ENCODE measurements at places on chromosomes 11 and 22.
A peak's percentile ranks its signal among the peaks of the same experiment; 100 is the strongest.

DNA sequence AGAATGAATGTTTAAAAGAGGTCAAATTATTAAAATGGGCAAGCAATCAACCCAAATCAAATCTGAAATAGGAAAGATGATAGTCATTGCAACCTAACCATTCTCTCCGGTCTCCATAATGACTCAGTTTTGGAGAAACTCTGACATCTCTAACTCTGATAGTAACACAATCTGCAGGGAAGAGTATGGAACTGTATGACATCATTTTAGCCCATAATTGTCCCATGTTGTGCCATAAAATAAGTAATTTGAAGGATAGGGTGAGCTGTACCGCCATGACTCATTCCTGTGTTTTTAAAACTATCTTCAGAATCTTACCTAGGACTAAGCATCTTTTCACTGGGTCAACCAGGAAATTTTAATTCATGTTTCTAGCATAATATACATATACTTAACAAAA is 350.8 kb downstream of the DLG2 start:
- no peak for DNase-seq

GRCh38 chr22:28829358-28830181 is 29.2 kb upstream of the XBP1 start:
- peak; percentile 82 for DNase-seq

GRCh38 chr22:20147237-20147988 is 3.4 kb downstream of the CCDC188 start:
- DNase-seq: no peak

- DNase-seq: no peak
Observed at GRCh38 chr11:124198897-124199296, 15.8 kb downstream of the OR10D3 start.

DNA sequence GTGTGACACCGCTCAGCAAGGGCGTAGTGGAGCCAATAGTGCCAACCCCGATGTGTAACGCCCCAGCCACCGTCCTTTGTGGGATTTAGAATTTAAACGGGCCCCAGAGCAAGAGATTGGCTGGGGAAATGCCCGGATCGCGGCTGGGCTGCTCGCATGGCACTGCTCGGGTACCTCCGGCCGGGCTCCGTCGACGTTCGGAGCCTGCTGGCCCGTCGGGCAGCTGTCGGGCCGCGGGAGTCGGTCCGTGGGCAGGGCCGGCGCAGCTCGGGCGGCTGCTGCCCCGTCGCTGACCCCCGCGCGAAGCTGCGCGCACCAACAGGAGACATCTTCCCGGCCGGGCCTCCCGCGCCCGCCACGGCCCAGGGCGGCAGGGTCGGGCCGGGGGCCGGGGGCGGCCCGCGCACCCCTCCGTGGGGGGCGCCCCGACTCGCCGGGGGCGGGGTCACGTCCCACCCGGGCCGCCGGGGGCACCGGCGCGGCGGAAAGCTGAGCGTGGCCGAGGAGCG is 1.3 kb upstream of the KDM2A start:
- peak; percentile 27 for DNase-seq

GRCh38 chr11:66299186-66299585 is 7.5 kb downstream of the TMEM151A start:
- DNase-seq: no peak

- peak; percentile 42 for DNase-seq
Observed at GRCh38 chr11:74269161-74269811, 42.2 kb downstream of the P4HA3 start.

DNA sequence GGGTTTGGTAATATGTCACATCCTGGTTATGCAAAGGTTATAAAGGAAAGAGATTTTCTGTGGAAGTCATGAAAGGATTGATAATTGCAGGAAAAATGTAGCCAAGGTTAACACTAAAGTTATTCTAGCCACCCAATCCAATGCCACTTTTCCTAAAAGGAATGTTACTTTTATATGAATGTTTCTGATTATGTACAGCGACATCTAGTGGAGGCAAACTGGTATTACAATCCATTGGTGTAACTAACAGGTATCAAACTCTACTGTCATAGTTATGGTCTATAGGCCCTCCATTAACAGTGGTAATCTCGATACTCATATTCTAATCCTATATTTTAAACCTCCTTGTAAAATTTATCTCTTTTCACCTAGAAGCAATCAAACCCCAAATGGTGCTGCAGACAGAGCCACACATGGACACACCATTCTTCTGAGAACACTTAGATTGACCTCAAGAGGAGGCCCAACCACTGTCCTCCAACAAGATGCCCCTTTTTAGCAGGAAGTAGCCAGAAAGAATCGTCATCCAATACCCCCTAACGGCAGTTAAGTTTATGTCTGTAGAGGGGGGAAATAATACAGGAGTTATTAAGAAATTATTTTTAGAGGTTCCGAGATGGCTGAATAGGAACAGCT is 74.9 kb upstream of the RAG2 start:
- DNase-seq: peak; percentile 46

- no peak for DNase-seq
Observed at GRCh38 chr11:120054016-120054752, 83.7 kb downstream of the TRIM29 start.

DNA sequence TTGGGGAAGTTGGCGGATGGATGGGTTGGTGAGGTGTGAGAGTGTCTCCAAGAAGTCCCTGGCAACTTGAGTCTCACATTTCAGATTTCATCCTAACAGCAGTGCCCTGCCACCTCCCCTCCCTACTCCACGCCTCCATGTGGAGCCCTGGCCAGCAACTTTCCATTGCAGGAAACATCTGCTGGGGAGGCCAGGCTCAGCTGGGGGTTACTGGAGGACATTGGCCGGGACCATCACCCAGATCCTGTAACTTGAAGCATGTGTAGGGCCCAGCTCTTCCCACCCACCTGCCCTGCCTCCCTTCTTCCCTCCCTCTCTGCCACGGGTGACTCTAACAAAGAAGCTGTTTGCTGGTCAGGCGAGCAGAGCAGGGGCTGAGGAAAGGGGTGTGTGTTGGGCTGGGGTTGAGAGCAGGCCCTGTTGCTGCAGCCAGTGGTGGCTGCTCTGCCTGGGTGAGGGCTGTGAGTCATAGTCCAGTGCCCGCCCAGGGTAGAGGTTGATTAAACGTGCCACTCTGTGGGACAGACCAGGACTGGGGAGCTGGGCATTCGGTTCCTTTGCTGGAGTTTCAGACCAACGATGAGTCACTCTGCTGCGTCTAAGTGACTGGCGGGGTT is 64.0 kb downstream of the SCN3B start:
- no peak for DNase-seq

GRCh38 chr11:65767406-65767805 is 13.4 kb downstream of the AP5B1 start:
- no peak for DNase-seq

- DNase-seq: peak; percentile 65
Observed at GRCh38 chr11:74255741-74256375, 55.6 kb downstream of the P4HA3 start.

- DNase-seq: no peak
Observed at GRCh38 chr11:79439410-79439885, 1.4 kb downstream of the TENM4 start.

DNA sequence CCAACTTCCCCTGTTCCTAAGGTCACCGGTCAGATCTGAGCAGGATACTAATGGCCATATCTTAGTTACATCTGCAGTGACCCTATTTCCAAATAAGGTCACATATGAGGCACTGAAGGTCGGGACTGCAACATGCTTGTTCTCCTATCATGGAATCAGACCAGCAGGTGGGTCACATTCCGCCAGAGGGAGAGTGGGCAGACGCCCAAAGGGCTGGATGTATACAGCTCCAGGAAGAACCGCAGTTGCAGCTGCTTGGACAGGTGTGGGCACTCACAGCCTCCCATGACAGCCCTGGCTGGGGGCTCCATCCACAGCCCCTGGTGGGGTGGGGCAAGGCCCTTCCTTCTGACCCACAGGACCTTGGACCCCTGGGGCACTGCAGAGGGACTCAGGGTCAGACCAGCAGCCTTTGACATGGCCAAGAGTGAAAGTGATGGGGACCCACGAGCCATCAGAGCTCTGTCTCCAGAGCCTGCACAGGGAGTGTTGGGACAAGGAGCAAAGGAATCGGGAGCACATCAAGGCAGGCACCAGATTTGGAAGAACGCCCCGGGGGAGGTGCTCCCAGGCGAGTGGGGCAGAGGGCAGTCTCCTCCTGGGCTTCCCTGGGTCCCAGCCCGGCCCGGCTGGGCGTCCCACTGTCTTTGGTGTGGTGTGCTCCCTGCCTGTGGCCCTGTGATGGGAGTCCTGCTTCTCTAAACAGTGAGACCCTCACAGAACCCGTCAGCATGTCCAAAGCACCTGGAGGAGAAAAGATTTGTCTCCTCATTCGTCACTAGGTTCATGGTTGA is 13.3 kb upstream of the CD81 start:
- DNase-seq: no peak

DNA sequence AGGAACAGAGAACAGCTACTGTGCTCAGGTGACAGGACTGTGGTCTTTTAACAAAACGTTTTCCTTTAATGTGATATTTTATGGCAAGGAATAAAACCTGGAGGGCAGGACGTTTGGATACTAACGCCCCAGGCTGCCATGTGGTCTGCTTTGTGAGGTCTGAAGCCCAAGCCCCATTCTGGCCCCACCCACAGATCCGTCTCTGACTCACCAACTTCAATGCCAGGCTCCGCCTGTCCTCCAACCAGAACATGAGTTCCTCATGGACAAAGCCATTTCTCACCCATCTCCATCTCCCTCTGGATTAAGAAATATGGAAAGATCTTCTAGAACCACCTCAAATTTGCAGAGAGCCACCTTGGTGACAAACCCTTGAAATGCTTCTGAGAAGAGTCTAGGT is 148.8 kb downstream of the CRYBB2 start:
- no peak for DNase-seq

GRCh38 chr11:117374316-117375055 is 46.8 kb downstream of the CEP164 start:
- DNase-seq: no peak

DNA sequence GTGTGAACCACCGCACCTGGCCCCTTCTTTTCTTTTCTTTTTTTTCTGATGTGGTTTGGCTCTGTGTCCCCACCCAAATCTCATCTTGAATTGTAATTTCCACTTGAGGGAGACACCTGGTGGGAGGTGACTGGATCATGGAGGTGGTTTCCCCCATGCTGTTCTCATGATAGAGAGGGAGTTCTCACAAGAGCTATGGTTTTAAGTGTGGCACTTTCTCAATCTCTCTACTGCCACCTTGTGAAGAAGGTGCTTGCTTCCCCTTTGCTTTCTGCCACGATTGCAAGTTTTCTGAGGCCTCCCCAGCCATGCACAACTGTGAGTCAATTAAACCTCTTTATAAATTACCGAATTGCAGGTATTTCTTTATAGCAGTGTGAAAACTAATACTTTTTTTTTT is 4.9 kb upstream of the TCN2 start:
- DNase-seq: peak; percentile 35

DNA sequence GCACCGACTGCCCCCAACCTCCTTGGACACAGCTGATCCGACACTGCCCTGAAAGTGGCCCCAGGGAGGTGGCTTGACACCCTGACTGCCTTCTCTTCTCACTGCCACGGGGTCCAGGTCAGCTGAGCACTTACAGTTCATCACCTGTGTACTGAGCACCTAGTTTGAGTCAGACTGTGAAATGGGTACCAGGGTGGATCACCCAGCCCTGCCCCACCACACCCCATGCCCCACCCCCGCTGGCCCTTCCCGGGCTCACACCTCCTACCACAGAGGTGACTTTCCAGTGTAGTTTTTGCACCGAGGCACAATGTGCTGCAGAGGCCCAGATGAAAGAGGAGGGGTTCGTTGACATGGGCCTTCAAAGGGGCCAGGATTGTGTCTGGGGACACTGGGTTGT is 59.5 kb downstream of the PRDM11 start:
- no peak for DNase-seq

GRCh38 chr22:31332886-31333285 is 13.3 kb downstream of the PATZ1 start:
- DNase-seq: no peak

DNA sequence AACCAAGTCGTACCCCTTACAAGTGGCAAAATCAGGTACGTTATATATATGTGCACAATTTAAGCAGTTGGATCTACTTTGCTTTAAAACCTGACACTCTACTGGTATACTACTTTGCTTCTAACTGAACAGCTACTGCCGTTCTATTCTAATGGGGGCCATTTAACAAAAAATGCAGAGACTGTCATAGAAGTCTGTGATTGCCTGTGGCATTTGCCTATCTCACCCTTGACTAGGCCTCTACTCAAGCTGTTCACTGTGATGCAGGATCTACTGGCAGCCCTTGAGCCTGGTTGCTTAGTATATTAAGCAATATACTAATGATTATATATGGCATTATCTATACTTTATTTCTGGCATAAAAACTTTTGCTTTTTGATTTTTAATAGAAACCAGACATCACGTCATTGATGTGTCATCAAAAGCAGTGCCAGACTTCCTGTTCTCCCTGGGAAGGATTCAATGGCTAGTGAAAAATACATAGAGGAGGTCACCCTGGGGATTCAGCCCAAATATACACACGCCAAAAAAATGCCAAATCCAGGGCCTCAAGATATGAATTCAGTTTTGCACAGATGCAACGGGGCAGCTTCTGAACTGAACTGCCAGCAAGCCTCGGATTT is 40.0 kb upstream of the FIBIN start:
- DNase-seq: no peak

GRCh38 chr11:120573756-120574354 is 62.3 kb downstream of the GRIK4 start:
- DNase-seq: no peak

DNA sequence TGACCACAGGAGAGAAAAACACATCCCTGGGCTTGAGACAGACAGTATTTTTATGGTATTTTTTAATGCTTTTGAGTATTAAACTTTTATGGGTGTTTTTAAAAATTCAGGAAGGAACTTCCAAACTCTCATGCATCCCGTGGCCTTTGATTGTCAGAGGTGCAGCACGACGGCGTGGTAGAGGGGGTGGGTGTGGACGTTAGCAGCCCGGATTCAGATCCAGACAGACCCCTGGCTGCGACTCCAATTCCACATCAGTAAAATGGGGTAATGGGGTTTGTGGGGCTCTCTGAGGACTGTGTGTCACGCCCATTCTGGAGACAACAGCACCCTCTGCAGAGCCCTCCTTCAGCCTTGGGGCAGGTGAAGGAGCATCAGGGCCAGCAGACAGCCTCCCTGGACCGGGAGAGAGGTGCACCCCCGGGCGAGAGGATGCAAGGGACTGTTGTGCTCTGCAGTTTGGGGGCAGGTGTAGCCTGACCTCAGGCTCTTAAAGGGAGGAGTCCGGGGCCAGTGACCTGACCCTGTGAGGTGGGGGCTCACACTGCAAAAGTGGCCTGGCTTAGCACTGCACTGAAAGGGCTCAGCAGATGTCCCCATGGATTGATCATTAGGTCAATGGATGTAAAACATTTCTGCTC is 1024.3 kb downstream of the TBC1D22A start:
- no peak for DNase-seq

DNA sequence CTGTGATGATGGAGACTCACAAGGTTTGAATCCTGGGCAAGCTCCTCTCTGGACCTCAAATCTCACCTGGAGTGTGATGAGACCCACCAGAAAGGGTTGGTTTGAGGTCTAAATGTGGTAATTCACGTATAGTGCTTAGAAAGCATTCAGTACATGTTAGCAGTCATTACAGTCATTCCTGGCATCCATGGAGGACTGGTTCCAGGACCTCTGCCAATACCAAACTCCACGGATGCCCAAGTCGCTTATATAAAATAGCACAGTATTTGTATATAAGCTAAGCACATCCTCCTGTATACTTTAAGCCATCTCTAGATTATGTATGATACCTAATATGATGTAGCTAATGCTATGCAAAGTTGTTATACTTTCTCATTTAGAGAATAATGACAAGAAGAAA is 67.6 kb upstream of the CYP2D6 start:
- no peak for DNase-seq
